ENCODE measurements at places on chromosomes 12 and 14.

GRCh38 chr12:7601406-7601805 is 64.3 kb downstream of the APOBEC1 start:
- no peak for DNase-seq

DNA sequence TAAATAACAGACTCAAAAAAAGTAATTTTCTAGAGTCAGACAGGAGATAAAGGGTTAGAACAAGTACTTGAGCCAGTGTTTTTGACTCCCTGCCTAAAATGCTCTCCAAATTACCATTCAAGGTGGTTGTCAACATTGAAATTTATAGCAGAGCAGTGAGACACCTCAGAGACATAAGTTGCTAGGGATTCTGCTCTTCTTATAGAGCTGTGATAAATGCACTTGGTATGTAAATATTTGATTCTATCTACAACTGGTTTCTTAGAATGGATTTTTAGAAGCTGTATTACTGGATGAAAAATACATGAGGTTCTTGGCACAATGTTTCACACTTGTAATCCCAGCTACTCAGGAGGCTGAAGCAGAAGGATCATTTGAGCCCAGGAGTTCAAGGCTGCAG is 83.9 kb upstream of the OSBPL8 start:
- DNase-seq, result no peak

DNA sequence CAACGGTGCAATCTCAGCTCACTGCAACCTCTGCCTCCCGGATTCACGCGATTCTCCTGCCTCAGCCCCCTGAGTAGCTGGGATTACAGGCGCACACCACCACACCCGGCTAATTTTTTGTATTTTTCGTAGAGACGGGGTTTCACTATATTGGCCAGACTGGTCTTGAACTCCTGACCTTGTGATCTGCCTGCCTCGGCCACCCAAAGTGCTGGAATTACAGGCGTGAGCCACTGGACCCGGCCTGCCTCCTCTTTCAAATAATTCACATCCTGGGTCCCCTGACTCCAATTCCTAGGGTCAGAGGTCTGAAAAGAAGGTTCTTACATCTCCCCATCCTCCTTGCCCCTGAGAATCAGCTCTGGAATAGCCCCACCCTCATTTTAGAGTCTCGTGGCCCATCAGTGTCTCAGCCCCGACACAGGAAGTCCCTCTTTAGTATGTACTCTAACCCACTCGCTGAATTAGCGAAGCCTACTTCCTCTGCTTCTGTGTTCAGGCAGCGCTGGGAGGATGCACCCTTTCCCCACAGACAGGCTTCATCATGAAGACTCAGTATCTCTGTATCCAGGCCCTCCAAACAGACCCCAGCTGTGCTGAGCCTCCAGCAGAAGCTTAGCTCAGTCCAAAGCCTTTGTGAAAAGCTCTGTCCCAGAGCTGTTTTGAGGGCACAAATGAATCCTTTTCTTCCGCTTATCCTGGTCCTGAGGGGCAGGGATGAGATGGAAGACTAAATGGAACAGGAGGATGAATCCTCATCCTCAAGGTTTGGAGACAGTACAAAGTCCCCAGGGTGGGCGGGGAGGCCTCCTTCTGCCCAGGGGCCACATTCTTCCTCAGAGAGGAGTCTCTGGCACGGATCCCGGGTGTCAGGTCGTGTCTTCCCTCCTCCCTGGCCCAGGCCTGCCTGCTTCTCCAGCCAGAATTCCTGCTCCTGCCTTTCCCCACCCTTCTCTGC is 3.5 kb downstream of the LPAR5 start:
- no peak for DNase-seq

DNA sequence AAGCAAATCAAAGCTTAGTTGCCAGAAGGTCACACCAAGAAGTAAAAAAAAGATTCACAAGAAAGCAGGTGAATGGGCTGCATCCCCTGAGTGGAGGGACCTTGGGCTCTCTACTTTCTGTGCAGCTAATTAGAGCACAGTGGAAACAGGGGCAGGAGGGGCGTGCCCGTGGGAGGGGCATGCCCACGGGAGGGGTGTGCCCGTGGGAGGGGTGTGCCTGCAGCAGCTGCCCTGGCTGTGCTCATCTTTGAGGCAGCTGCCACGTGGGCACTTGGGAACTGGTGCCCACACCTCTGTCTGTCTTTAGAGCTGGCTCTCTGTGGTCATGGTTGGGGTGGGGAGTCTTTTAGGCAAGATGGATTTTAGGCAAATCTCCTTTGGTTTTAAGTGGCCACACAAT is 60.0 kb downstream of the EML1 start:
- no peak for DNase-seq

GRCh38 chr12:9387450-9387849 is 179.3 kb upstream of the PZP start:
- no peak for DNase-seq

- no peak for DNase-seq
Measured at GRCh38 chr12:2378835-2379330, 326.1 kb downstream of the CACNA1C start.

GRCh38 chr12:110533607-110534006 is 31.5 kb downstream of the RAD9B start:
- DNase-seq, result no peak

DNA sequence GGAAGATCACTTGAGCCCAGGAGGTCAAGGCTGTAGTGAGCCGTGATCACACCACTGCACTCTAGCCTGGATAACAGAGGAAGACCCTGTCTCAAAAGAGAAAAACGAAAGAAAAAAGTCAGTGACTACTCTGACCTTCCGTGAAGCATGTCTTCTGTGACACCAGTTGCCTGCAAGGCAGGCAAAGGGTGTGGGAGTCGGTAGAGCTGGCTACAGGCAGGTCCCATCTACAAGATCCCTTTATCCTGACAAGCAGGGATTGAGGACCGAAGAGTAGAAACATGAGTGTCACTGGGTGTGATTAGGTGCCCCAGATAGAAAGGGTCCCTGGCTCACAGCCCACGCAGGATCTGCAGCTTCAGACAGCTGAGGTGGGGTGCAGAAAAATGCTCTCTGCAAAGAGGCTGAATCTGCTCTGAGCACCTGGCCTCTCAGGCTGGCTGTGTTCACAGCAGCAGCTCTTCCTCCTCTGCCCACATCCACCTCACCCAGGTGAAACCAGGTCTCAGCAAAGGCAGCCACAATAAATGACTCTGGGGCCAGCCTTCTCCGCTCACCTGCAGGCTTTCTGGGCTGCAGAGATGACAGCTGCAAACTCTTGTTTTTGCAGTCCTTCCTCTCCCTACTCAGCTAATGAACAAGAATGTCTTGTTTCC is 28.6 kb upstream of the HSP90B1 start:
- DNase-seq, result no peak

GRCh38 chr12:95787274-95787818 is 3.2 kb downstream of the NTN4 start:
- DNase-seq, result no peak

DNA sequence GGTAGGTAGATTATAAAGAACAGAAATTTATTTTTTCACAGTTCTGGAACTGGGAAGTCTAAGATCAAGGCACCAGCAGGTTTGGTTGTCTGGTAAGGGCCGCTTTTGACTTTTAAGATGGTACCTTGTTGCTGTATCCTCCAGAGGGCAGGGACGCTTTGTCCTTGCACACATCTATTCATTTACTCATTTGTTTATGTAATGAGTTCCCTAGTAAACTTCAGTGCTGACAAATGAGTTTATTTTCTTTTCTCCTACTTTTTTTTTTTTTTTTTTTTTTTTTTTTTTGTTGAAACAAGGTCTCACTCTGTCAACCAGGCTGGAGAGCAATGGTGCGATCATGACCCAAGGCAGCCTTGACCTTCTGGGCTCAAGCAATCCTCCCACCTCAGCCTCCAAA is 195.7 kb downstream of the FBXL14 start:
- peak; percentile 4 for DNase-seq

GRCh38 chr12:123045678-123046077 is 65.2 kb downstream of the ARL6IP4 start:
- no peak for DNase-seq

GRCh38 chr14:50063876-50064420 is 52.4 kb downstream of the VCPKMT start:
- no peak for DNase-seq

DNA sequence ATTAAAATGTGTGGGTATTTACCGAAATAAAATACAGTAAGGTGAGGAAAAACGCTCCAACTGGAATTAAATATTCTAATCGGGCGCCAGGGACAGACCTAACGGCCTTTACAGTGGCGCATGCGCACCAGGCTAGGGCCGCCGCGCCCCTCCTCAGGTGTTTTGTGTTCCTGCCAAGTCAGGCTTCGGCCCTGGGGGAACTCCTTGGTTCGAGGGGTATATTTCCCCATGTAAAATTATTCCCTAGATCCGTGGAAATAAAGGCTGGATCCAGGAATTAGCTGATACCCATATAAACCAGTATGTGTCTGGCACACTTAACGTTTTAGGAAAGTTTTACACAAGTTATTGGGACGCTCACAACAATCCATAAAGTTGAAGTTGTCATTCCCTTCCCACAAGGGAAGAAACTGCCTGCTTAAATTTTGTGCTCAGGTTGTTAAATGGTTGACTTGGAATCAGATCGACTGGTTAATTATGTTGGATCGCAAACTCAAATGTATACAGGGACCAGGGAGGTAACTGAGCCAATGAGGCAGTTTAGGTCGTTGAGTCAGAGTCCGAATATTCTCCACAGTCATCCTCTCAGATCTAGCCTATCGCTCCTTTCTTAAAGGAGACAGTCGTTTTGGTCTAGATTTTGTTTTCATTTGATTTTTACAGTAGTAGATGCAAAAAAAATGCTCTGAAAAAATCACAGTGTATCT is 621 bp upstream of the ANAPC7 start:
- peak; percentile 32 for DNase-seq

- DNase-seq, result no peak
Measured at GRCh38 chr14:77562681-77563080, 53.8 kb downstream of the SPTLC2 start.

GRCh38 chr14:68784226-68784910 is 8.5 kb downstream of the ZFP36L1 start:
- DNase-seq, result no peak

DNA sequence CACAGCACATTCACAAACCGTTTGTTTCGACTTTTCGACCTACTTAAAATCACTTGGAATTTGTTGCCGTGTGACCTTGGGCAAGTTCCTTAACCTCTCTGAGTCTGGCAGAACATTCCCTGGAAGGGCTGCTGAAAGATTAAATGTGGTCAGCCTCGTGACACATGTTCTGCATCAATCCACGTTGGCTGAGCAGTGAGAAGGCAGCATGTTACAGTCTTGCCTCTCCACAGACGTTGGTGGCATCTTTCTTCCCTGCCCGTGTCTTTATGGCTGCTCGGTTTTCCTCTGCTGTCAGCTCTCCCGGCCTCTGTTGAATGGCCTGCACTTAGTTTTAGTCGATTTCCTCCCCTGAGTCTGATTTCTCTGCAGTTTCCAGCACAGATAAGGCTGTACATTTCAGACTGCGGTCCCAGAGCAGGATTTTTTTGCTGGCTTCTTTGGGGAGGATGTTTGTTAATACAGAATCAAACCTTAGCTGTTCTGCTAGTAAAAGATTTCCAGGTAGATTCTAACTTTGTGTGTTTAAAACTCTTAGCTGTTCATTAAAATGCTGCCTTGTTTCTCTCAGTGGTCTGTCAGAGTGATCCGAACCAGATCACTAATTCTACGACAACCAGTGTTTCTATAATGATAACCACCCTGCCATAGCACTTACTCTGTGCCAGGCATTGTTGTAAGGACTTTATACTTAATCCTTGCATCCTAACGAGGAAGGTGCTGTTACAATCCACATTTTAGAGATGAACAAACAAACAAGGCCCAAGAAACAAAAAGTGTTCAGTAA is 217.1 kb downstream of the CHST11 start:
- DNase-seq, result no peak
